ENCODE measurements at places on chromosomes 11 and 22.

DNA sequence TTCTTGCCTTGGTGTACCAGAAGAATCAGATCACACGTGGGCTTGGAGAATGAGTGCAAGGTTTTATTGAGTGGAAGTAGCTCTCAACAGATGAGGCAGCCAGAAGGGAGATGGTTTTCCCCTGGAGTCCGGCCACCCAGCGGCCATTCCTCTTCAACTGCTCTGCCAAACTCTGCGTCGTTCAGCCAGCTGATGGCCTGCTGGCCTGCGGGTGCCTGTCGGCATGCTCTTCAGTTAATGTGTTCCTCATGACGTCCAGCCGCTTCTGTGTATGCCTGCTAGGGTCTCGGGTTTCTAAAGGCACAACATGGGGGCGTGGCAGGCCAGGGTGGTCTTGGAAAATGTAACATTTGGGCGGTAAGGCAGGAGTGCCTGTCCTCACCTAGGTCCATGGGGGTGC lies 487.9 kb upstream of the LRRC4C start:
- DNase-seq: no peak

DNA sequence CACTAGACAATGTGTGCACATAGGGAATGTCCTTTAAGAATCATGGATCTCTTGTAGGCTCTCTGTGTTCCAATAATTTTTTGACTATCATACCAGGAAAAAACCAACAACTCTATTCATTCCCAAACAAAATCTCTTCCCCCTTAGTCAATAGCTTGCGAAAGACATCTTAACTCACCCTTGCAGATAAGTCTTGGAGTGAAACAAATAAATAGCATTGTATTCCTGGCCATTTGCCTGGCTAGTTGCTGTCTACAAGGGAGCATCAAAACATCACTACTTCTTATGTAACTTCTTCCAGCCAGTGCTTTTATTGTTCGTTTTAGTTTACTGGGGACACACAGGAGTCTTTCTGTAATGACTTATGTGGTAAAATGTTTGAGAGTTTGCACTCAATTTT lies 29.4 kb downstream of the SCN3B start:
- DNase-seq: no peak

- DNase-seq: no peak
Measured at GRCh38 chr11:130995266-130995665, 79.0 kb upstream of the SNX19 start.

- no peak for DNase-seq
Measured at GRCh38 chr11:111417766-111418435, 38.8 kb upstream of the POU2AF1 start.

DNA sequence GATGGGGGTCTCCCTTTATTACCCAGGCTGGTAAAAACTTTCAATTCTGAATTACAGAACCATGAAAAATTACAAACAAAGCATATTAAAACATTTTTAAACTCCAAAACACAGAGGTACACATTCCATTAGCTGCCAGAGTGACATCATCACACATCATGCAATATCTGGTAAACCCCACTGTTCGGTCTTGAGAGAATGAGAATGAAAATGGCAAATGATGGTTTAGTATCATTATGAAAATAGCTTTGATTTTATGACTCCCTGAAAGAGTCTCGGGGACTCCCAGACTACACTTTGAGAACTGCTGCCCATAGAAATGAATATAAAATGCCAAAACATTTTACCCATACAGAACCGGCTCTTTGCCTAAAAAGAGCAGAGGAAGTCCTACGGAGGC lies 18.8 kb downstream of the LARGE2 start:
- DNase-seq: no peak

- peak; percentile 69 for DNase-seq
Measured at GRCh38 chr11:82980292-82980691, 78.8 kb downstream of the DDIAS start.

- peak; percentile 80 for DNase-seq
Measured at GRCh38 chr11:68036141-68036716, 2.6 kb upstream of the TCIRG1 start.

GRCh38 chr11:104623518-104623917 lies 274.7 kb downstream of the CASP12 start:
- no peak for DNase-seq

- DNase-seq: peak; percentile 94
Measured at GRCh38 chr11:66015454-66015881, 3.7 kb downstream of the CST6 start.

DNA sequence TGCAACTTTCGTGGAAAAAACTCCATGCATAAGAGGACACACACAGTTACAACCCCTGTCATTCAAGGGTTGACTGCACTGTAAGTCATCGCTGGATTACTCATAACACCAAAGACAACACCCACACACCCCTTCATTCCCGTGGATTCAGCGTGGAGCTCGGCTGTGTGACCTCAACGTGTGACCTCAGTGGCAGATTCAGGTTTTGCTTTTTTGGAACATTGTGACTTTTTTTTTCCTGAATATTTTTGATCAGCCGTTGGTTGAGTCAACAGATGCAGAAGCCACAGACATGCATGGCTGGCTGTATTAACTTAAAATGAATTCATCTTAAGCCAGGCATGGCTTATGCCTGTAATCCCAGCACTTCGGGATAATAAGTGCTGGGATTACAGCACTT lies 19.7 kb upstream of the MUC5AC start:
- peak; percentile 91 for DNase-seq

GRCh38 chr11:28086569-28086968 lies 21.4 kb downstream of the KIF18A start:
- DNase-seq: no peak

GRCh38 chr22:24706732-24707469 lies 67.6 kb downstream of the PIWIL3 start:
- peak; percentile 31 for DNase-seq

DNA sequence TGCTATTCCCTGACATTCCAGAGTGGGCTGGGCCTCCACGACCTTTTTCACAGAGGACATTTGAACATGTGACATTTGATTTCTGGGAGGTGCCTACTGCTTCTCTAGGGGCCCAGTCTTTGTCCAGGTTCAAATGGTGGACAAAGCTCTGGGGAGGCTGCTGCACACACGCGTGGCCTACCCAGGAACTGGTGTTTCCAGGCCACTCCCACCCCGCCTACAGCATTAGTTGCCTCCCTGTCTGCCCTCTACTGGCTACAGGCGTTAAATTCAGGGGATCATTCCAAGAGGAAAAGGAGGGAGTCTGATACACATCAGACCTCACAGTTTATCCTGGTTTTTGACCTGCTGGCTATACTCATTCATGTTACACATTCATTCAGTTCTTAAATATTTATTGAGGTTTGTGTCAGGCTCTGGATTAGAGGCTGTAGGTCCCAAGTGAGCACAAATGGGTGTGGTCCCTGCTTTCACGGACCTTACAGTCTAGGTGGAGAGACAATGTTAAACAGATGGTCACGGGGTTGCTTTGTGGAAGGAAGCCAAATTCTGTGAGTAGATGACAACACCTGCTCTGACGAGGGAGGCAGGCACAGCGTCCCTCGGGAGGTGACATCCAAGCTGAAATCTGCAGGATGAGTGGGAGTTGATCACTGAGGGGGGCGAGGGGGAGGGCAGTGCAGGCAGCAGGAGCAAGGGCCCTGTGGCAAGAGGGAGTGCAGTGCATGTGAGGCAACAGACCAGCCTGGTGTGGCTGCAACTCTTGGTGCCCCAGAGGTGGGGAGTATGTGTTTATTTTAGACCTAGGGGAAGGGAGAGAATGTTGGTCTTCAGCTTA lies 11.8 kb downstream of the TUB start:
- peak; percentile 99 for DNase-seq

GRCh38 chr11:120017582-120018150 lies 120.2 kb downstream of the TRIM29 start:
- DNase-seq: no peak

DNA sequence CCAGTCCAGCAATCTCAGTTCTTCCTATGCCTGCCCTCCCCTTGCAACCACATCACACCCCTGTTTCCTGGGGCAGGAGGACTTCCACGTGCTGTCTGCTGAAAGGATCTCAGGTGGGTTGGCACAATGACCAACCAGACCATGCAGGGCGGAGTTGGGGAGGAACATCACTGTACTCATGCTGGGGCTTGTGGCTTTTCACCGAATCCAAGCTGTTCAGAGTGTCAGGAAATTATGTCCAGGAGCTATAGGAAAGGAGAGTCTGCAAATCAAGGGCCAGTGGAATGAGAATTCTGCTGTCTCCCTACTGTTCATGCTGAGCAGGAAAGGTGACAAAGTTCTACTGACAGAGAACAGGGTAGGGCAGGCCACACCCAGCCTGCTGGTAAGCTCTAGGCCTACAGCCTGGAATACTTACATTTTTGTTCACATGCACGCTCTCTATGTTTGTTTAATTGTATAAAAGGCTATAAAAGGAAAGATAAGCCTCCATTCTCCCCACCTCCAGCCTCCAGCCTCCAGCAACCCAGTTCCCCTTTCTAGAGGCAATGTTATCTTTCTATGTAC lies 1.7 kb upstream of the PLAAT2 start:
- no peak for DNase-seq

DNA sequence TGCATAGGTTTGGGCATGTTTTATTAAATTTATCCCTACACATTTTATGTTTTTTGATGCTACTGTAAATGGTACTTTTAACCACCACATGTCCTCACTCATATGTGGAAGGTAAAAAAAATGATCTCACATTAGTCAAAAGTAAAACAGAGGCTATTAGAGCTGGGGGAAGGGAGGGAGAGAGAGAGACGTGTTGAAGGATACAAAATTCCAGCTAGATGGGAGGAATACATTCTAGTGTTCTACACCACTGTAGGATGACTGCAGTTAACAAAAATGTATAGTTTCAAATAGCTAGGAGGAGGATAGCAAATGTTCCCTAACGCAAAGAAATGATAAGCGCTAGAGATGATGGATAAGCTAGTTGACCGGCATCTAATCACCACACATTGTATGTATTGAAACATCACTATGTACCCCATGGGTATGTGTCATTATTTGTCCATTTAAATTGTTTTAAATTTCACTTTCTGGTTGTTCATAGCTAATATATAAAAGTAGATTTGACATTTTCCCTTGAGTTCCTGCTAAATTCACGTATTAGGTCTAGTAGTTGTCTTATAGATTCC lies 9.9 kb upstream of the GNB1L start:
- no peak for DNase-seq

DNA sequence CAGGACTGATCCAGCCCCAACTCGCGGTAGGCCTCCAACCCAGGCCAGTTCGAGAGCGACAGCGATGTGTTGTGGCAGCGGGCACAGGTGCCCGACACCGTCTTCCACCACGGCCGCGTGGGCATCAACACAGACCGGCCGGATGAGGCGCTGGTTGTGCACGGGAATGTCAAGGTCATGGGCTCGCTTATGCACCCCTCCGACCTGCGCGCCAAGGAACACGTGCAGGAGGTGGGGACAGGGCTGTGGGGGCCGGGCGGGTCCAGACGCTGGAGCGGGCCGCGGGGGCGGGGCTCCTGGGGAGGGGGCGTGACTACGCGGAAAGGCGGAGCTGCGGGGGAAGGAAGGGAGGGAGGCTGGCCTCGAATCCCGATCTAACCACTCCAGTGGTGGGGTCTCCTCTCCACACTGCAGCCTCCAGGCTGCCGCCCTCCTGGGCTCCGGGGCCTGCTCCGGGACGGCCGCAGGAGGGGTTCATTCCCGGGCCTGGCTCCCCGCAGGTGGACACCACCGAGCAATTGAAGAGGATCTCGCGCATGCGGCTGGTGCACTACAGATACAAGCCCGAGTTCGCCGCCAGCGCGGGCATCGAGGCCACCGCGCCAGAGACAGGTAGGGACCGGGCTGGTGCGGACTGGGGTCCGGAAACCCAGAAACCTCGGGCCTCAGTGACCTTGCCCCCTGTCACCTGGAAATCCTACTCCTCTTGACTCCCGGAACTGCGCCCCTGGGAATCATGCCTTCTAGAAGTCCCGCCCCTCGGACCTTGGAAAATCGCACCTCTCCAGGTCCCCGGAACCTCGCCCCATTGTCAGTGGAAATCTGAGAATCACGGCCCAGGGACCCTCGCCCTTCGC lies 14.9 kb downstream of the TMEM258 start:
- DNase-seq: peak; percentile 94

- DNase-seq: no peak
Measured at GRCh38 chr11:91296629-91297028, 928.0 kb upstream of the FAT3 start.

- peak; percentile 43 for DNase-seq
Measured at GRCh38 chr22:46009730-46010129, 32.8 kb upstream of the WNT7B start.

DNA sequence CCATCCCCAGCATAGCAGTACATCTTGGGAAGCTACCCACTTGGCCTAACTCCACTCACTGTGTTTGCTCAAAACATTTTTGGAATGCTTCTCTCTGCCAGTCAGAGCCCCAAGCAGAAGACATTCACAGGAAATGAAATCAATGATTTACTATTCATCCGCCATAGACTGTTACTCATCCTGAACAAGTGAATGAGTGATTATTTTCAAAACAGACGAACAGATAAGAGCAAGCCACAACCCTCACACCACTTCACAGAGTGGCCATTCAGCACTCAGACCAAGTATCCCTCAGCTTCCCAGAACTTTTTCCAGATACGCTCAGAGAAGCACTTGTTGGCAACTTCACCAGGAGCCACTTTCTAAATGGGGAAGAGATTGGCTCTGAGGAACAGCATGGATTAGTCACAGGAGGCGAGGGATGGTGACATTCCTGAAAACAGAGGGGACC lies 13.0 kb upstream of the UBASH3B start:
- DNase-seq: peak; percentile 94

GRCh38 chr11:121465709-121466062 lies 12.9 kb upstream of the SORL1-AS1 start:
- no peak for DNase-seq

GRCh38 chr11:62504158-62504973 lies 42.2 kb downstream of the AHNAK start:
- no peak for DNase-seq

DNA sequence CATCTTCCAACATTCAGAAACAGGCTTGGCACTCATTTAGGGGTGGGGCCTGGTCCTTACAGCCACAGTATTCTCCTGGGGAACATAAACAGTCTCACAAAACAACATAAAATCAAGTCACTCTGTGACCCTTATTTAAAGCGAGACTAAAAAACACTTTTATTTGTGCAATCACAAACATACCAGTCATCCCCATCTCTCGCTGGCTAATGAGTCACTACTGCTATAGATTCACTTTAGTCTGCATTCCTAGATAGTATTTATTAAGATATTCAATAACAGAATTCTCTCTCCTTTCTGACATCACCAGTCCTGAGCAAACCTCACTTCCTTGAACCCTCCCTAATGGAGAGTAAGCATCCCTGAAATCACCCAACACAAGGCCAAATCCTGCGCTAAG lies 68.0 kb downstream of the ZBTB44 start:
- peak; percentile 78 for DNase-seq

- peak; percentile 87 for DNase-seq
Measured at GRCh38 chr11:284105-285020, 4.6 kb upstream of the PGGHG start.

DNA sequence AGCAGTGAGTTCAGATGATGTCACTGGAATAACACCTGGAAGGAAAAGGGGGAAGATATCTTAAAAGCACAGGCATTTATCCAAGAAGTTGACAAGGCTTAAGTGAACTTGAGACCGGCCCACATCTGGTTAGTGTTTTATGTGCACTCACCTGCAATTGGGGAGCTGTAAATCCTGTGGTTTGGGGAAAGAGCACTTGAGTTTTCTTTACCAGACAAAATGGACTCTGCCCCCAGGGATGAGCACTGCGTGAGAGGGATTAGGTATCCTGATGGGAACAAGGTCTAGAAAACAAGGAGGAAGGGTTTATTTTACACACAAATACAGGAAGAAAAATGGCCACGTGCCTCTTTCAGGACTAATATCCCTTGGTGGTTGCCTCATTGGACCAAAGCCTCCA lies 15.2 kb downstream of the E2F8 start:
- DNase-seq: no peak

GRCh38 chr11:10438458-10438857 lies 16.6 kb upstream of the AMPD3 start:
- no peak for DNase-seq

- peak; percentile 46 for DNase-seq
Measured at GRCh38 chr22:32917577-32918354, 116.3 kb downstream of the TIMP3 start.
